H54 (cell line): ENCODE measurements at places on chromosomes 7 and 10.
A peak's percentile ranks its signal among the peaks of the same experiment; 100 is the strongest.

DNA sequence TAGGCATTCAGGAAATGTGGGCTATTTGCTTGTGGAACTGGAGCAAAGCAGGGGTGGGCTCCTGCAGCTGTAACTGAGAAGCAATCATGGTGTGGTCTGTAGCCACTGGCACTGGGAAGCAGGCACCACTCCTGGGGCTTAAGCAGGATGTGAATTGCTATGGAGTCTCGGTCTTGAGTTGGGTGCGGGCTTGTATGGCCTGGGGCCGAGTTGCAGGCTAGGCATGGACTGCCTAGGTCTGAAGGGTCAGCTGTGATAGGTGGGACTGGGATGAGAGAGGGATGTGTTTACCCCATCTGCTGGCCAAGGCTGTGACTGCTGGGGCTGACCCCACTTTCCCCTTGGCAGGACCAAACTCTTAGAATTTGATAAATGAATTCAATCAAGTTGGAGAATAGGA, 43.0 kb downstream of the ADCY1 start:
- DNase-seq = no peak

DNA sequence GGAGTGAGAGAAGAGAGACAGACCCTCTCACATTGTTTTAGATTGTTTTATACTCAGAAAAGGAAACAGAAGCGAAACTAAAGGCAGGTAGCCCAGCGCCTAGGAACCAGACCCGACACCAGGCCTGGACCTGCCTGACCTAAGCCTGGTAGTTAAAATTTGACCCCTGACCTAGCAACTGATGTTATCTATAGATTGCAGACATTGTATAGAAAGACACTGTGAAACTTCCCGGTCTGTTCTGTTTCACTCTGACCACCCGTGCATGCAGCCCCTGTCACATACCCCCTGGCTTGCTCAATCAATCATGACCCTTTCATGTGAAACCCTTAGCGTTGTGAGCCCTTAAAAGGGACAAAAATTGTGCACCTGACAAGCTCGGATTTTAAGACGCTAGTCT, 31.6 kb downstream of the VIPR2 start:
- DNase-seq = no peak

DNA sequence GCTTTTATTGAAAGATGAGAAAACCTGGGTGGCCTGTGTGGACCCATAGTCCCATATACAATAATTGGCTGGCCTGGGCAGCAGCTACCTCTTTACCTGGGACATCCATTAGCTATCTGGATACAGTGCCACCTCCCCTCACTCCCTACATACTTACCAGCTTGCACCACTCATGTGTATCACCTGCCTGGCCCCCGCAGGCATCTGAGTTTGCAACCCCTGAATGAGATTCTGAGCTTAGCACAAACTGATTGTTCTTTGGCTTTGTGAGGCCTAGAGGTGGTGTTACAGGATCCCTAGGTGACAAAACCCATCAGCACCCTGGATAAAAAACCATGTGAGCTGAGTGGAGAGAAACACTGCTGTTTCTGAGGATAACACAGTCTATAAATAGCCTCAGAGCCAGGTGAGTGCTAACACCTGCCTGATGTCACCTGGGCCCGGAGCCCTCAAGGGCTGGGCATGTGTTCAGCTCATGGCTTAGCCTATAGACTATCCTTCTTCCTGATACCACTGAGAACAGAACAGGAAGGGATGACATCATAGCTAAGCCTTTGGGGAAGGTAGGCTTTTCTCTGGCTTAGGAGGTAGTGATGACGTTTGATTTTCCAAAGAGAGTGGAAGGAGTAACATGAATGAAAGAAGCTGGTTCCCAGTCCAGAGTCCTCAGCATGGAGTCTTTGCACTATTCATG, 2.6 kb upstream of the PPIF start:
- DNase-seq = no peak

- DNase-seq = peak; percentile 15
Observed at GRCh38 chr7:12731214-12731656, 43.8 kb downstream of the ARL4A start.

- DNase-seq = no peak
Observed at GRCh38 chr10:121091961-121092719, 241.0 kb downstream of the WDR11 start.

DNA sequence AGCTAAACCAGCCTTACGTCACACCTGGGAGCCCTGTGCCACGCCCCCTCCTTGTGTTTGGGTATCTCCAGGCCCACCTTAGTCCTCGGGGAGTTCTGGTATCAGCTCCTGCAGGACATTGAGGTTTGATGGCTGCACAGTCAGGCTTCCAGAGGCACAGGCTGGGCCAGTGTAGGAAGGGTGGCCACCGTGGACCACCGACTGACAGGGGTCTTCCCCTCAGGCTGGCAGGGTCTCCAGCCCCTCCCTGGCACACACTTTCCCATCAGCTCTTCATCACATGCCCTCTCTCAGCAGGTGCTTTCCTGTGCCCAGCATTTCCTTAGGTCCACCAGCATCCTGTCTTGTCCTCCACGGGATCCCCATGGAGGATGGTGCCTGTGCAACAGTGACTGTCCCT, 413.1 kb downstream of the TCERG1L start:
- DNase-seq = no peak

- no peak for DNase-seq
Observed at GRCh38 chr7:86963599-86964230, 95.7 kb downstream of the ELAPOR2 start.

- DNase-seq = peak; percentile 34
Observed at GRCh38 chr10:15744217-15744865, 24.6 kb upstream of the ITGA8 start.

GRCh38 chr10:95296764-95297163, 6.0 kb upstream of the PDLIM1 start:
- DNase-seq = no peak

GRCh38 chr7:50552139-50552538, 13.1 kb downstream of the DDC start:
- no peak for DNase-seq

- DNase-seq = no peak
Observed at GRCh38 chr10:61283066-61283465, 170.1 kb downstream of the TMEM26 start.

- DNase-seq = no peak
Observed at GRCh38 chr7:17176371-17177032, 122.0 kb upstream of the AHR start.

DNA sequence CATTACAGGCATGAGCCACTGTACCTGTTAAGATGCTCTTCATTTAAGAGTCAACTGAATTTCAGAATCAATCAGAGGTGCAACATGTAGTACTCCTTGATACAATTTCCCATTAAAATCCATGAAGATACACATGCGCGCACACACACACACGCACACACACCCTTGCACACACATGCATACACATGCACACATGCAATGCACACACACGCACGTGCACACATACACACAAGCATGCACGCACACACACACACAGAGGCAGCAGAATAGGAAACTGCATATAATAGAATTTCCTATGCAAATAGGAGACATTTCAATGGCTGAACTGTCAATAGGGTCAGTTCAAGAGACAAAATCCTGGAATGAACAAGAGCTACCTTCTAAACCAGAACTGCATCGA, 192.6 kb downstream of the CALN1 start:
- no peak for DNase-seq

DNA sequence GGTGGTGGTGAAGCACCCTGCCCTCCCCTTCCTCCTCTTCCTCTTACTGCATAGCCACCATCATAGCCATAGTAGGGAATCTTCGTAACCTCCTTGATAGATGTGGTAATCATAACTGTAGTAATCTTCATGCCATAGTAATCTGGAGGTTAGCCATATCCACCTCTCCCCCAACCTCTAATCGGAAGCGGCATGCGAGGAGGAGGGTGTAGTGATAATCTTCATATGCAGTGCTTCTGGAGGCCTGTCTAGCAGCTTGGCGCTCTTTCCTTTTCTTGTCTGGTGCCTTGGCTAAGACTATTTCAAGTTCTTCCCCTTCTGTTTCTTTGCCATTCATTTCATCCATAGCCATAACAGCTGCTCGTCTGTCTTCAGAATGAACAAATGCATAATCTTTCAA, 90.9 kb downstream of the MLLT10 start:
- no peak for DNase-seq

DNA sequence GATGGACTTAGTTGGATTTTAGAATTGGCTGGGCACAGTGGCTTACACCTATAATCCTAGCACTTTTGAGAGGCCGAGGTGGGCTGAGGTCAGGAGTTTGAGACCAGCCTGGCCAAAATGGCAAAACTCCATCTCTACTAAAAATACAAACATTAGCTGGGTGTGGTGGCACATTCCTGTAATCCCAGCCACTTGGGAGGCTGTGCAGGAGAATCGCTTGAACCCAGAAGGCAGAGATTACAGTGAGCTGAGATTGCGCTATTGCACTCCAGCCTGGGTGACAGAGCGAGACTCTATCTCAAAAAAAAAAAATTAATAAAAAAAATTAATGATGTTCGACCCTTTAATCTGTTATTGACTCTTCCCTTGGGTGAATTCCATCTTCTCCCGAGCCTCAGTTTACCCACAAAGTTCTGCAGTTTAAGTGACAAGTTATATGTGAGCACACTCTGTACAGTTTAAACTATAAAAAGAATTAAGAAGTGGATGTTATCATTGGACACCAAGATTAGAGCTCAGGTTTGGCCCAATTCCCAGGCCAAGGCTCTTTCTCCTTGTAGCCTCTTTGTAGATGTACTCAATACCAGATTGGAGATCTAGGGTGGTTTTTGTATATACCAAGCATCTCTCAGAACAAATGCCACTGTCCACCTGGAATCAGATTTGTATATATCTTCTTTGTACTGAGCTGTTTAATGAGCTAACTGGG, 15.0 kb downstream of the KAT6B start:
- DNase-seq = no peak

DNA sequence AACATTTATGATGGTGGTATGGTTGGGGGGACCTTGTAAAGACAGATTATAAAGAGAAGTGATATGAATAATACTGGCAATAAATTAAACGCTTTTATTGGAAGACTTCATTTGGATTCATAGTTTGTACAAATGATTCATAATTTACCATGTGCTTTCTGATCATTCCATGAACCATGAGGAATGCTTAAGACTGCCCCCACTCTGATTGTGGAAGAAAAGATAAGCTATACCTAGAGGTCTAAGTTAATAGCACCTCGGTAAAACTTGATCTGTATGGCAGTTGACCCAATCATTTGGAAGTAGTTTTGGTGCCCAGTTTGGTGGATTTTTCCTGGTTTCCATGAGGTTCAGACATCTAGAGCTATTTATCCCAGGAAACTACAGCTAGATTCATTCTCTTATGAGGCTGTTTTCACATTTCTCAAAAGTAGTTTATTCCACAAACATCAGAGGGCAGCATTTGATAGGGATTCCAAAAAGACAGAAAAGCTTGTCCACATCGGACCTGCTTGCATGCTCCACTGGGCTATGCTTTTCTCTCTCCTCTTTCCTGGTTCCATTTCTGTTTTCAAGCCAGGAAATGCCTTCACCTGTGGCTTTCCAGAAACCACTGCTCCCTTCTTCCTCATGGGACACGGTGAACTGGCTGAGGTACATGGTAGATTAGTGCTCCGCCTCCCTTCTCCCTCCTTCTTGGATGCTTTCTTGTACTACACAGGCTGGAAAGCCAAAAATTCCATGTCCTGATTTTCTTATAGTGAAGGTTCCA, 29.2 kb downstream of the TFAM start:
- DNase-seq = no peak

GRCh38 chr10:74234569-74234968, 83.5 kb downstream of the ADK start:
- DNase-seq = no peak

DNA sequence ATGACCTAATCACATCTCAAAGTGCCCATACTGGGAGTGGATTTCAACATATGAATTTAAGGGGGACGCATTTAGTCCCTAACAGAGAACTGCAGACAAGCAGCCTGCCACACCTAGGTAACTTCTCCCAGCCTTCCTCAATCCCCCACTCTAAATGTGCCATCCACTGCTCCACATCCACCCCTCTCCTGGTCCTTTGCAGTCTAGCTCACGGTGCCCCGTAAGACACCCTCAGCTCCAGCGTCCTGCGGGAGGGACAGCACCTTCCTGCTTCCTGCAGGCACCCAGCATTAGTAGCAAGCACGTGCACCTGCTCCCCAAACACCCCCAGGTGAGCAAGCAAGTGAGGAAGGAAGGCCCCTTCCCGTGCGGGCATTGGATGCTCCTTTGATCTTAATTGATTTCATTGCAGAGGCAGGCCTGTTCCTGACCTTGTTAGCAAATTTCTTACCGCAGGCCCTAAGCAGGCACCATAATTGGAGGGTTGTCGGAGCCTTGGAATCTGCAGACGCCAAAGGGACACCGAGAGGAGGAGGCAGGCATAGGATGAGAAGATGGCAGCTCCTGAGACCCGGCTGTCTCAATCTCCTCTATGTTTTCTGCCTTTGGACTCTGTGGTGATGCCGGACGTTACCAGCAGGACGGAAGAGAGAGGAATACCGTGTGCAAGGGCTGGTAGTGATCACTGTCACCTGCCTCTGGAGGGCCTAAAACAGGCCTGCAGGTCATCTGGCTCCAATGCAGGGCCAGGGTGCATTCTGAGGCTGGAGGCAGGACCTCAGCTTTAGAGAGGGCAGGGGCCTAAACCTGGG, 75.8 kb upstream of the CHST15 start:
- no peak for DNase-seq

GRCh38 chr7:127819975-127820731, 168.2 kb downstream of the SND1 start:
- DNase-seq = peak; percentile 12

- no peak for DNase-seq
Observed at GRCh38 chr7:10685040-10685439, 288.6 kb upstream of the PHF14 start.

GRCh38 chr10:111138544-111138943, 61.7 kb downstream of the ADRA2A start:
- no peak for DNase-seq

DNA sequence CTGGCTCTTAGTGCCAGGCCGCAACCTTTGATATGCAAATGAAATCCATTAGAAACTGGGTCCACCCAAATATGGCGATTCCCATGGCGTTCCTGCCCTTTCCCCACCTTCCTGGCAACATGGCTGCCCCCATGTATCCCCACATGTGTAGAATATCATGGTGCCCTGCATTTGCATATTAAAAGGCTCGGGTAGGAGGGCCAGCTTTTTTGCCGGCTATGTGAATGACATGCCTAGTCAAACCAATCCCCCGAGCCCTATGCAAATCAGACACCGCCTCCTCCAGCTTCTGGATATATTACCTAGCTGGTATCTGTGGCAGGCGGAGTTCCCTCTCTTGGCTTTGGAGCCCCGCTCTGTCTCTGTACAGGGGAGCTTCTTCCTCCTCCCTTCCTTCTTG, 18.3 kb downstream of the MMS19 start:
- DNase-seq = no peak

DNA sequence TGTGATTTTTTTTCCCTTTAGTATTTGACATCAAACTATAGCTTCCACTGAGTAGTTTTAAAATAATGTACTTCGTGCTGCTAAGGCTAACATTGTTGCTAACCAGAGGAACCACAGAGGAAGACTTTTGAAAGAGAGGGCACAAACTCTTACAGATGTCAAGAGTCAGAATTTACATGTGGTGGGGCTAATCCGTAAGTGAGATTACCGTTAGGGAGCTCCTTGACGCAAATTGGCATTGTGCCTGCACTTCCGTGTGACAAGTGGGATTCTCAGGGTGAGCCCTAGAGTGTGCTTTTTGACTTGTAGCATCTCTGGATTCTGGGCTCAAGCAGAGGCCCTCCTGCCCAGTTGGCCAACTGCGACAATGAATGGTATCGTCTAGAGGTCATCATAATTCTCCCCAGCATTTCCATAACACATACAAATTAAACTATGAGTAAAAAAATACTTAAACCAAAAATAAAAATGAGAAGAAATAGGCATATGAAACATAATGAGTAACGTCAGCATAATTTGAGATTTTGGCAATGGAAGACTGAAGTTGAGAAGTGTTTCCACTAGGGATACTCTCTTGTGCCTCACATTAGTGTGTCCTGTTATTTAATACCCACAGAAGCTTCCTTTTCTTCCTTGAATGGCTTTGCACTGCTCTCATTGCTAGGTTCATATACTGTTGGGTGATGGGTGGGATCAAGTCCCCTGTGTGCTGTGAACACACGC, 164.0 kb downstream of the SDK1 start:
- DNase-seq = no peak
